Chondrocyte (in vitro differentiated cells): ENCODE measurements at places on chromosomes 6 and 20. TPM values are rescaled to one million over a fixed set of nuclear protein-coding genes. Genes with fewer than 3 reads are reported as not detected.

- no peak for DNase-seq
These were observed 1.2 kb downstream of the ELOVL2 start for GRCh38 chr6:11042750-11043377.

GRCh38 chr6:148591656-148592055 lies 155.2 kb upstream of the UST start:
- DNase-seq, result no peak

Gene TPD52L1
- 24.1 to 52.8 TPM (median 48.0 TPM) in 3 replicates for total RNA-seq

- DNase-seq, result peak; percentile 79
These were observed 19.7 kb downstream of the NPEPL1 start for GRCh38 chr20:58712151-58712791.

DNA sequence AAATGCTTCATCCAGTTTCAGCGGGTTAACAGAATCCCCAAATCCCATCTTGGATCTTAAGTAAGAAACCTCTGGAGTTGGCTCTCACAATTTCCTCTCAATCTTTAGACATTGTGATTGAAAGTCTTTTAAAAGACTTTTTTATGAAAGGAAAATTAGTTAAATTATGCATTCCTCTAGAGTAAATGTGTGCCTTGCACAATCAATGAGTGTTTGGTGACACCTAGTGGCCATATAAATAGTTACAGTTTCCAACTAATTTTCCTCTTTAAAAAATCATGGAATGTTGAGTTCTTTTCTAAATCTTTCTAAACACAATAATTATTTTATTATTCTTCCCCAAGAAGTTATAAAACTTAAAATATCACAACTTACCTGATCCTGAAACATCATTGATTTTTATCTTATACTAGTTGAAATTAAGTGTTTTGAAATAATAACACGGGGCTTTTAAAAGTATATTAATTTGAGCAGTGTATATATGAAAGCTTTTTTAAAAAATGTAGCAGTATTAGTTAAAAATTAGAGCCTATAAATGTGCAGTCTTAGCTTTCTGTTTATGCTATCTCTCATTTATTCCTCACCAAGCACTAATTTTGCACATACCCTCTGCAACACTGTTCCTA lies 66.4 kb downstream of the PKHD1 start:
- DNase-seq, result no peak

- no peak for DNase-seq
These were observed 205.9 kb downstream of the HACE1 start for GRCh38 chr6:104653781-104654180.

- DNase-seq, result no peak
These were observed 16.7 kb downstream of the RAET1L start for GRCh38 chr6:150008588-150008987.

- no peak for DNase-seq
These were observed 6.0 kb downstream of the MTFR2 start for GRCh38 chr6:136244061-136244616.

DNA sequence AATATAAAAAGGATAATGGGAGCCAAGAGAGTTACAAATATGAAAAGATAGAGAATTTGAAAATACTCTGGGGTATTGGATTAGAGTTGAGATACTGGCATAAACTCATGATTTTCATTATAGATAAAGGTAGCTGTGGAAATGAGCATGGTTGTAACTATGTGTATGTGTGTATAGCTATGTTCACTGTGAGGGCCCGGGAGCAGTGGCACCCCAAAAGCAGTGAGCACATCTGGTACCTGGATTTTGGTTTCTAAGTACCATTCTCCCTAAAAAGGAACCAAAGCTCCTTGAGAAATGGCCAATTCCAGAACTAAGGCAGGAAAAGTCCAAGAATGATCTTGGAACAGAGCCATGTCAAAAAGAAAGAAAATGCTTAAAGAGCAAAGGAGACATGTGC lies 202.4 kb upstream of the QKI start:
- no peak for DNase-seq

Gene CLPSL2
- total RNA-seq, result not detected in 3 replicates
